ENCODE measurements at places on chromosomes 4 and X. TPM values are rescaled to one million over a fixed set of nuclear protein-coding genes. Genes with fewer than 3 reads are reported as not detected.

PF4V1 gene
- not detected for total RNA-seq

SRPK3 gene
- 30.9 TPM for total RNA-seq

MAGED4 gene
- 0.94 TPM for total RNA-seq

NLRP2B gene
- total RNA-seq = not detected

ADGRG2 gene
- total RNA-seq = 0.70 TPM

AFM gene
- not detected for total RNA-seq

NALF2 gene
- total RNA-seq = 43.2 TPM

TIGD4 gene
- total RNA-seq = 0.19 TPM

ASB12 gene
- total RNA-seq = 0.45 TPM

TMPRSS11D gene
- not detected for total RNA-seq

PRPS1 gene
- total RNA-seq = 26.3 TPM

WNK3 gene
- 2.9 TPM for total RNA-seq

FAM114A1 gene
- total RNA-seq = 34.9 TPM

PCDH18 gene
- 3.6 TPM for total RNA-seq

All from right cardiac atrium (tissue), 5 donors.